Substantia nigra (tissue), 51 donors: ENCODE measurements at places on chromosomes 11 and 22.

DNA sequence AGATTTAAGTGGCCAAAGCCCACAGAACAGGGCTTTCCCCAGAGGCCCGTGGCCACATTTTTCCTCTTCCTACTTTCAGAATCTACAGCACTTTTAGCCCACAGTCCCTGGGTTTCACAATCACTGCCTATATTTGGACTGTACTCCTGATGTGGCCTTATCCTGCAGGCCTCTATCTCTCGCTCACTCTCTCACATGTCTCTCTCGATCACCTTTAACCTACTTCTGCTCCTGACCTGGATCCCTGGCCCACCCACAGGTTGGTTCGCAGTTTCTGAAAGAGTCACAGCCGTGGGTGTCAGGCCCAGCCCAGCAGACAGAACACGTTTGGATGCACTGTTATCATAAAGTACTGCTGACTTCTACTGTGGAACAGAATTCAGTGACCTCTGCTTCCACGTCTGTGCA lies 55.5 kb downstream of the LARGE1 start:
- DNase-seq, result no peak

DNA sequence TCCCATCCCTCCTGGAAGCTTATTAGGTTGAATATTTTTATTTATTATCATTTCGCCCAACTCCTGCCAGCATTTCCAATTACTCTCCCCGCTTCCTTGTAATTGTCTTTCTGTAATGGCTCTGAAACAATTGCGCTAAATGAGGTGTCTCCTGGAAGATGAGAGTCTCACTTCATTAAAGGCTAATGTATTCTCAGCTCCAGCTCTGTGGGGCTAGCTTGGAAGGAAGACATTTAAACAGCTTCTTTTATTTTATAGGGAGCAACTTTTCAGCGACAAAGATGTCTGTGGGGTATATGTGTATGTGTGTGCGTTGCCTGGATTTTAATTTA lies 86.6 kb downstream of the PKNOX2 start:
- DNase-seq, result no peak

DNA sequence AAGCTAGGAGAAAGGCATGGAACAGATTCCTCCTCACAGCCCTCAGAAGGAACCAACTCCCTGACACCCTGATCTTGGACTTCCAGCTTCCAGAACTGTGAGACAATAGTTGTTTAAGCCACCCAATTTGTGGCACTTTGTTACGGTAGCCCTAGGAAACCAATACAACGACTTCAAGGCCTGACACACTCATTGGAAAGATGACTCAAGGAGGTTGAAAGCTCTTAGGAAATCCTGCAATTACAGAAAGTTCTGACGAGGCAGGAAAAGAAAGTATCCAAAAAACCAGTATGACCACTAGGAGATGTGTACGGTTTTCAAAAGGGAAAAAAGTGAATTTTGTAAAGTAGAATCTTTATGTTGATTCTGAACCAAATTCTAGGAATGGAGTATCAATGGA lies 161.4 kb downstream of the SWAP70 start:
- DNase-seq, result no peak

DNA sequence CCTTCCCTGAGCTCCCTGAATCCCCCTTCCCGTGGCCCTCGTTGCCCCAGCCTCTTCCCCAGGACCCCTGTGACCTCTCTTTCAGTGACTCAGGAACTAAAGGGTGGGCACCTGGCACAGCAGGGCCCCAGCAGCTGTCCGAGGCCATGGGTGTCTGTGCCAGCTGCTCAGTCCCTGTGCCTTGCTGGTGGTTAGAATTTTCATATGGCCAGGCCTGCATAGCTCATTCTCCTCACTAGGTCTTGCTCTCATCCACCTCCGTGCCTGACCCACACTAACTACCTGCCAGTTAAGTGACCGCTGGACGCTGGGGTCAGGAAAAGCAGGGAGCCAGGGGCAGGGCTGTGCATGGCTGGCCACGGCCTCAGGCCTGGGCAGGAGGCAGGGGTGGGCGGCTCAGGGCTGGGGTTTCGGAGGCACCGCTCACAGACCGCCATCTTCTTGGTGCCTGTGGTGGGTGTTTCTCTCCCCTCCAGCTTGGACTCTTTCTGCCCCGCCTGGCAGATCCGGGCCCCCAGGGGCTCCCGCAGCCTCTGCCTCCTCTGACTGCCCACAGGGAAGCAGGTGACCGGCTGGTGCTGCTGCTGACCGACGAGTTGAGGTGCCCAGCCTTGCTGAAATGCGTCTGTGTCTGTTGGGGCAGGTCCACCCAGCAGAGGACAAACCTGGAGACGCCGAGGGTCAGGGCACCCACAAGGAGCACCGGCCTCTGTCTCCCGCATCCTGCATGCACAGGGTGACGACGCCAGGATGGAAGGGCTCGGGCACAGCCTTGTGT lies 20.3 kb downstream of the MRGPRD start:
- no peak for DNase-seq

DNA sequence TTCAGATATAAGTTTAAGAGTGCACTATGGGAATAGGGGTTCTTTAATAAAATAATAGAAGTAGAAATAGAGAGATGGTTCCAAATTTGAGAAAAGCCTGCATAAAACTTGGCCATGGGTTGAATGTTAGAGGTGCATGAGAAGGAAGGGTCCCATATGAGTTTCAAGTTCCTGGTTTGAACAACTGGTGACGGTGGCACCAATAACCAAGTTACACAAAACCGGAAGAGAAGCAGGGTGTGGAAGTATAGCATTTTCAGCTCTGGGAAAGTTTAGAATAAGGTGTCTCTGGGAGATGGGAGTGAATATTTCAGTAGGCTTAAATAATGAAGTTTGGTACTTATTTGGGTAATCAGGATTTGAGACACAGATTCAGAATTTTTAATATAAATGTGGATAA lies 2.4 kb downstream of the CASP1 start:
- DNase-seq, result no peak

DNA sequence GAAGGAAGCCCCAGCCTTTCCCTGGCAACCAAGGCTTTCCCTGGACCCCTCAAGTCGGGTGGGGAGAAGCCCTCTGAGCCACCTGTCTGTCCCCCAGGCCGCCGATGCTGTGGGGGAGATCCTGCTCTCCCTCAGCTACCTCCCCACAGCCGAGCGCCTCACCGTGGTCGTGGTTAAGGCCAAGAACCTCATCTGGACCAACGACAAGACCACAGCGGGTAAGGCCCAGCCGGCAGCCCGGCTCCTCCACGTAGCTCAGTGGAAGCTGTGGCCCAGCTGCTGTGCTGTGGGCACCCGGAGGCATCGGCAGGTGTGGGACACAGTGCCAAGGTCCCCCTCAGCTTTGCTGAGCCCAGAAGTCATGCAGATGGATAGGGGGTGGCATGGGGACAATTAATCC lies 12.2 kb upstream of the RHOD start:
- no peak for DNase-seq
